ENCODE measurements at places on chromosomes 1 and 21. TPM values are rescaled to one million over a fixed set of nuclear protein-coding genes. Genes with fewer than 3 reads are reported as not detected.

GRCh38 chr1:92931691-92932090, 29.6 kb downstream of the DIPK1A start:
- H3K27ac ChIP-seq: no peak overlapping the region
- no peaks in the 10 kb centered on the region for H3K36me3 ChIP-seq
- no peaks in the 10 kb centered on the region for H3K27me3 ChIP-seq
- peaks cover 8% of the 10 kb centered on the region for H3K4me1 ChIP-seq

CASQ2 gene
- not detected for total RNA-seq

PLA2G4A gene
- 8.6 TPM for total RNA-seq

DNA sequence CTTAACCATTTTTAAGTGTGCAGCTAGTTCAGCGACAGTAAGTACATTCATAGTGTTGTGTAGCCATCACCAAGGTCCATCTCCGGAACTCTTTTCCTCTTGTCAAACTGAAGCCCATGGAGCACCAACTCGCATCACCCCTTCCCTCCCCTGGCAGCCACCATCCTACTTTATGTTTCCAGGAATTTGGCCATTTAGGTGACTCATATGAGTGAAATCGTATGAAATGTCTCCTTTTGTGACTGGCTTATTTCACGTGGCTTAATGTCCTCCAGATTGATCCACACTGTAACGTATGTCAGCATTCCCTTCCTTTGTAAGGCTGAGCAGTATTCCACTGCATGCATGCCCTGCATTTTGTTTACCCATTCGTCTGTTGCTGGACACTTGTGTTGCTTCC, 2.5 kb downstream of the COL6A2 start:
- no peaks in the 10 kb centered on the region for H3K36me3 ChIP-seq
- H3K4me1 ChIP-seq: peaks cover 13% of the 10 kb centered on the region
- DNase-seq: no peak
- H3K27me3 ChIP-seq: no peaks in the 10 kb centered on the region

GRCh38 chr1:216175714-216176113, 247.5 kb downstream of the USH2A start:
- H3K36me3 ChIP-seq: no peaks in the 10 kb centered on the region
- no peak for DNase-seq
- H3K4me3 ChIP-seq: no peak overlapping the region
- no peak overlapping the region for H3K27ac ChIP-seq
- H3K27me3 ChIP-seq: no peaks in the 10 kb centered on the region
- H3K4me1 ChIP-seq: no peaks in the 10 kb centered on the region

DNA sequence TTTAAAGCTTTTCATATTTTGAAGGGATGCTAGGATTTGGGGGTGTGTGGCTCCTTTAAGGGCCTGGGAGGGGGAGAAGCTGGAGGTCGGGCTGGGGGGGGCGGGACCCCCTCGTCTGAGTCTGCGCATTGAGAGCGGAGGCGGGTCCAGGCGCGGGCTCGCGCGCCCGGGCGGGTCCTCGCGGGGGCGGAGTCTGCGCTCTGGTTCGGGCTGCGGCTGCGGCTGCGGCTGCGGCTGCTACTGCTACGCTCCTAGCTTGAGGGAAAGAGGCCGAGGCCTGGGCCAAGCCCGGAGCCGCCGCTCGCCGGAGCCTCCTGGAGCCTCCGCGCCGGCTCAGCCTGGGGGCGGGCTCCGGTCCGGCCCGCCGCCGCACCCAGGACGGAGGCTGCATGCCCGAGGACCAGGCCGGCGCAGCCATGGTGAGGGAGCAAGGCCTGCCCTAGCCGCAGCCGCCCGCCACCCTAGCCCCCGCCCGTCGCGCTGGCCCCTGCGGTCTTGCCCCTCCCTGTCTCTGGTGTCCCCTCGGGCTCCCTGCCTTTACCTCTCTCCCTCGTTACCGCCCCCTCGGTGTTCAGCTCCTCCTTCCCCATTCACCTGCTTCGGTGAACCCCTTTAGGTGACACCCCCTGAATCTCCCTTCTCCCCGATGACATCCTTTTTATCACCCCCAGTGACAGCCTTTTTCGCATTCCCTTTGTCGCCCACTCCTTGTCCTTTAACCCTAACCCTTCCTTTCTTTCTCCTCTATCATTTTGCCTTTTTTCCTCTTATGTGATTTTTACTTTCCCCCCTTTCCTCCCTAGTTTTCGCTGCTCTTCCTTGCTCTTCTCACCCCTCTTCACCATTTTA, at the start of gene ZYG11B:
ZYG11B (plus strand) TSS at position 189 of the 849 bp plus-strand sequence; CDS start at position 390, 201 bp downstream.
- H3K4me1 ChIP-seq: peaks cover 10% of the 10 kb centered on the region
- DNase-seq: peak; percentile 54
- no peaks in the 10 kb centered on the region for H3K36me3 ChIP-seq
- no peaks in the 10 kb centered on the region for H3K27me3 ChIP-seq
- H3K27ac ChIP-seq: peak within 1 kb of the TSS; percentile 51

- DNase-seq: no peak
- H3K27me3 ChIP-seq: no peaks in the 10 kb centered on the region
- peaks cover 10% of the 10 kb centered on the region for H3K4me1 ChIP-seq
Observed at GRCh38 chr1:42034426-42034825, 115.7 kb upstream of the HIVEP3 start.

FCRL3 gene
- total RNA-seq: not detected

DNA sequence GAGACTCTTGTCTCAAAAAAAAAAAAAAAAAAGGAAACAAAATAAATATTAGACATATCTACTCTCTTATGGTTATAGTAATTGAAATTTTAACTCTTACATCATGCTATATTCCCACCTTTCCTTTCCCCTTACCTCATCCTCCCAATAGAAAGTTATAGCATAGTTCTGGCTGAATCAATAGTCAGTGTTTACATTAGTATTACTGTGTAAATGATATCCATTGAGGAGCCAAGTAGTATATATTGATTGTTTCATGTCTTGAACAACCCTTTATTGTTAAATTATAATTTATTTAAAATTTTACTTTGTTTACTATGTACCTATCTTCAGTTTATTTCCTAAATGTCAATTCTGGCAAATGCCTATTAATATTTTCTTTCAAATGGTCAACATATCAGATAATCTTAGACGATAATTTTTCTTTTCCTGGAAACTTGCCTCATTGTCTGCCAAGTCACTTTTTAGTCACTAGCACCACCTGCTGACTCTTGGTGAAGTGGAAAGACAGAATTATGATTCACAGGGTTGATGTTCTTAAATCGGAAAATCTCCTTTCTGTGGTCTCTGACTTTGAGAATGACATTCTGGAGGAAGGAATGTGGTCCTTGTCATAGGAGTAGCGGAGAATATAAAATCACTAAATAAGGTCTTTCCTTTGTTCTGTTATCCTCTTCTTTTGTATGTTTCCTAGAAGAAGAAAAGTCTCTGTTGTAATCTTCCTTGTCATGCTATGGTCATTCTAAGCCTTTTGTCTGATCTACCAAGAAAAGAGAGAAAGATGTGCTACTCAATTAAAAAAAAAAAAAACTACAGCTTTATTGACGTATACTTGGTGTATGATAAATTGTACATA, 8.6 kb downstream of the HJV start:
- no peaks in the 10 kb centered on the region for H3K27me3 ChIP-seq
- no peak overlapping the region for H3K4me3 ChIP-seq
- peak; percentile 83 for DNase-seq

C4BPB gene
- total RNA-seq: not detected

All from HCT116 (cell line).